Hematopoietic multipotent progenitor cell treated with erythropoietin and hydrocortisone succinate and interleukin-3 and kit ligand, for 8 days (in vitro differentiated cells): ENCODE measurements at places on chromosomes 3 and 15.
A peak's percentile ranks its signal among the peaks of the same experiment; 100 is the strongest.

- no peak for DNase-seq
Measured at GRCh38 chr3:195771646-195772300, 40.0 kb downstream of the MUC4 start.

DNA sequence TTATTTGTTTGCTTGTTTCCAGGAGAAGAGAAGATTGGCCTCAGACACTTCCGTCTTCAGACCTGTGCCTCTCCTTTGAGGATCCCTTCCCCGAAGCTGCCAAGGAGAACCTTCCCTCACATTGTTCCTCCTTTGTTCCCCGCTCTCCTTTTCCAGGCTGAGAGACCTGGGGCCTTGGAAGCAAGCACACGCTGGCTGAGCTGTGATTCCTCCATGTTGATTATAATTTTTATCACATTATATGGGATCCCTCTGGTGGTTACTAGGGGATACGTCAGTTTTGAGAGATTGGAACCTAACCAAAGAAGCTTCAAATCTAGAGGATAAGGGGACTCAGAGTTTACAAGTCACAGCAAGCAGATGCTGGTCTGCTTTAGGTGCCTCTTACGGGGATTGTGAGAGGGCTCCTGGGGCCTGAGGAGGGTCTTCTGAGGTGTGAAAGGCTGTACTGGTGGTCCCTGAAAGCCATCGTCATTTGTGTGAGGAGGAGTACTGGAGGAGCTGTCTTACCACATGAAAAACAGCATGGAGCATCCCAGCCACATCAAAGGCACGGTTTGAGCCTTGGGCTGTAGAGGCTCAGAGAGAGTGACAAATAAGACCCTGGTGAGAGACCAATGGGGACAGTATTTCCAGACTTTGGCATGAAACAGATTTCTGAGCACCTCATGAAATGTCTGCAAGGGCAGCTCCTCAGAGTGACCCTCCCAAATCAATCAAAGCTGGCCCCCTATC, 760.1 kb upstream of the CFAP20DC start:
- peak; percentile 13 for DNase-seq

- DNase-seq = peak; percentile 78
Measured at GRCh38 chr3:37993820-37994638, 3.4 kb downstream of the VILL start.

- DNase-seq = no peak
Measured at GRCh38 chr3:177424521-177424920, 227.2 kb upstream of the TBL1XR1 start.

GRCh38 chr3:108153451-108153981, 62.7 kb upstream of the CD47 start:
- DNase-seq = peak; percentile 91

DNA sequence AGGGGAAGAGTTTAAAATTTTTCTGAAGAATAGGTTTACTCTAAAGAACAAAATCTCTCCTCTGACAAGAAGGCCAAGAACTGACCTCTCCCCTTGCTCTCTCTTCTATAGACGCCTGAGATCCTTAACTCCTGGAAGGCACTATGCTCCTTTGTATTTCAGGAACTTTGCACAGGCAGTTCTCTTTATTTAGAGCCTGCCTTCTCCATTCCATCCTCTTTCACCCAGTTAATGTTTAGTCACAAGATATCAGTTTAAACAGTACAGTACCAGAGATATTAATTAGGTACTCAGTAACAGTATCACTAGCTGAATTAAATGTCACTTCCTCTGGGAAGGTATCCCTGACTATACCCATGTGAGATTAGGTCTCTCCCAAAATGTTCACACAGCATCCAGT, 33.5 kb downstream of the HERC1 start:
- DNase-seq = no peak

GRCh38 chr3:195069501-195070251, 201.3 kb downstream of the XXYLT1 start:
- no peak for DNase-seq

DNA sequence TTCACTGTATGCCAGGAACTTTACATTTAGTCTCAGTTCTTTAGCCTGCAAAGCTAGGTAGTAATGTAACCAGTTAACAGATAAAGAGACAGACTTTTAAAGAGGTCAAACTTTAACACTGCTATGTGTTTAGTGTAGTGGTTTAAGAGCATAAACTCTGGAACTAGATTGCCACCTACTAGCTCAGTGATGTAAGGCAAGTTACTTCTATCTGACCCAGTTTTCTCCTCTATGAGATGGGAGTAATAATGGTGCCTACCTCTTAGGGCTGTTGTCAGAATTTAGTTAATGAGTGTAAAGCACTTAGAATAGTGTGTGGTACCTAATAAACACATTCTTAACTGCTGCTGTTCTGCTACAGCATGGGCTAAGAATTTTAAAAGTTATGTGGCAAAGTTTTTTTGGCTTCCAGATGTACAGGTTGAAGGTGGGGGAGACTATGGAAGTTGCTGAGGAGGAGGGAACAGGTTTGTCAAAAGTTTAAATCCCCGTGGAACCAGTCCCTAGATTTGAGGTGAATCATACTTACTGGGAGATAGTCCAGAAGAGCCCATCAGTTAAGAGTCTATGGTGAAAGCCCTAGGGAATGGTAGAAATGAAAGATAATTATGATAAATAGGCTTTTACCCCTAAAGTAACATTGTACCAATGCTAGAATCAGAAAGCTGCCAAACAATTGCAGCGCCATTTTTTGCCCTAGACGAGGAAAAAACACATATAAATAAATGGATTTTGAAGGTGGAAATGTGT, 13.9 kb downstream of the TSC22D2 start:
- no peak for DNase-seq

DNA sequence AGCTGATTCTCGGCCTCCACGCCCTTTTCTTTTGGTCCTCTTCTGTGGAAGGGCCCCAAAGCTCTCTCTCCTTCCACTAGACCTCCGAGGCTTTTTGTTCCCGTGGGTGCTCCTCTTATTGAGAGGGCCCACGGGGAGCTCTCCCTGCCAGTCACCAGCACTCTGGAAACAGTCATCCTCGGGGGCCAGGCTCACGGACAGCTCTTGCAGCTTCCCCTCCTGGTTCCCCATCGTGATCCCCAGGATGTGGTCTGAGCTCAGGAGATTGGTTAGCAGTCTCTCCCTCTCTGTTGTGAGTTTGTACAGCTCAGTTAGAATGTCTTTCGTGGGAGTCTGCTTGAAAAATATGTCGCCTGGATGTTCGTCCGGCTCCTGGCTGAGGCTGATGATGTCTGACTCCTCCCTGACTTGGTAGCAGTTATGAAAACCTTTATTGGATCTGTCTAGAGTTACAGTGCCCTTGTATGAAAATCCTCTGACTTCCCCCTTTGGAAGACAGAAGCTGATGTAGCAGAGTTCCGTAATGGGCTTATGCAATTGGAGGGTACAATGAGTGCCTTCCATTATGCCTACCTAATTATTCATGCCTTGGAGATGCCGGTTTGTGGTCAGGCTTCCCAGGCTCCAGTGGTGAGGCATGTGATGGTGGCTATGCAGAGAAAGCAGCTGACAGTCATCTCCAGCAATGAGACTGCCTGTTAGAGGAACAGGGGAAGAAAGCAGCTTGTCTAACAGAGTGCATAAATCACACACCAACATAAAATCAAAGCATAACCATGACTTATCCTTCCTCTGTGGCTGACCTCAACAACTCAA, 40.0 kb downstream of the FMN1 start:
- DNase-seq = no peak

DNA sequence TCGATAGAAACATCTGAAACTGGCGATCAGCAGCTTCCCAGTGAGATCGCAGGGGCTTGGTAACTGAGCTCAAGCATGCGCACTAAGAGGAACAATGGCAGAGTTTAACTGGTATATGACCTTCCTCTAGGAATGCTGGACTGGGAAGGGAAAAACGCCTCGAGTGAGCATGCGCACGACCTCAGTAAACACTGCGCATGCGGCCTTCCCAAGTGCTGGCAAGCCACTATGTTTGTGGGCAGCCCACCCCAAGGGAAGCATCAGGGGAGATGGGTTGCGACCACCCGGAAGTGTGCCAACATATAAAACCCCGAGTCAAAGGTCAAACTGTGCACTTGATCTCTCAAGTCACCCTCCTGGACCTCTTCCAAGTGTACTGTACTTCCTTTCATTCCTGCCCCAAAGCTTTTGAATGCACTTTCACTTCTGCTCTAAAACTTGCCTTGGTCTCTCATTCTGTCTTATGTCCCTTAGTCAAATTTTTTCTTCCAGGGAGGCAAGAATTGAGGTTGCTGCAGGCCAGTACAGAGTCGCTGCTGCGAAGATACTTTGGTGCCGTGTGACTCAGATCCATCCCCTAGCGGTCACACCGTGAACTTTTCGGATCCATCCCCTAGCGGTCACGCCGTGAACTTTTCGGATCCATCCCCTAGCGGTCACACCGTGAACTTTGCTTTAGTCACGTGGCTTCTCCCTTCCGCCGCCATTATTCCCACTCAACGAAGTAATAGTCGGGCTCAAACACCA, 243.3 kb downstream of the FAM43A start:
- DNase-seq = peak; percentile 14

- peak; percentile 54 for DNase-seq
Measured at GRCh38 chr15:101121511-101122090, 130.2 kb downstream of the CHSY1 start.

GRCh38 chr3:22276351-22276750, 525.3 kb upstream of the ZNF385D start:
- no peak for DNase-seq

DNA sequence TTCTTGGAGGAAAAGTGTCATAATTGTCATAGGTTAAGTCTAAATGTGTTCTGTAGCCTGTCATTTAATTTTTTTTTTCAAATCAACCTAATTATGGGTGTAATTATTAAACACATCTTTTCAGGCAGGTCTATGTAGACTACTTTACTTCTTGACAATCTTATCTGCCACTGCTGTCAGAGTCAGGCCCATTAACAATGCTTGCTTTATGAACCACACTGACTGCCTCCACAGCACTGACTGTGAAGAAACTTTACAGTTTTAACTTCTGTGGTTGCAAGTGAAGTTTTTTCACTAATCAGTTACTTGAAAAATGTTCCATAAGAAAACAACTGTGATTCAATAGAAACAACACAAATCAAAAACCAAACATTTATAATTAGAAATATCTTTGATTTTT, 407.8 kb downstream of the PLCL2 start:
- no peak for DNase-seq

DNA sequence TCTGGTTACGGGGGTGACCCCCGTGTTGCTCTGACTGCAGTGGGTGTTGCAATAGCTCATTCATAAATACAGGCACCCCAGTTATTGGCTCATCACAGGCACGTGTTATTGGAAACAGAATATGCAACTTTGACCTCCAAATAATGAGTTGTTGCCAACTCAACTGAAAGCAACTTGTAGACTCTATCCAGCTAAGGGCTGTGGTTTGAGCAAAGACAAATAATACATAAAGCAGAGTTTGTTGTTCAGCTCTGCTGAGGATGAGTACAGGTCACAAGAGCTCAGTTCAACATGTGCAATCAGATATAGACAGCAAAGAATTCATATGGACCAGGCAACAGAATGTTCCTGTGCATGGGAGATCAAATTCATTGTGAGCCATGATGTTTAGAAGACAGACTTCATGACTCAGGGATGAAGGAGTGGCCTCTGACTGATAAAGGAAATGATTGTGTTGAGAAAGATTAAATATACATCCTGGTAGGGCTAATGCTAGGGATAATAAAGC, 87.6 kb upstream of the LRIG1 start:
- DNase-seq = no peak
